ENCODE measurements at places on chromosomes 1 and 21. TPM values are rescaled to one million over a fixed set of nuclear protein-coding genes. Genes with fewer than 3 reads are reported as not detected.

DNA sequence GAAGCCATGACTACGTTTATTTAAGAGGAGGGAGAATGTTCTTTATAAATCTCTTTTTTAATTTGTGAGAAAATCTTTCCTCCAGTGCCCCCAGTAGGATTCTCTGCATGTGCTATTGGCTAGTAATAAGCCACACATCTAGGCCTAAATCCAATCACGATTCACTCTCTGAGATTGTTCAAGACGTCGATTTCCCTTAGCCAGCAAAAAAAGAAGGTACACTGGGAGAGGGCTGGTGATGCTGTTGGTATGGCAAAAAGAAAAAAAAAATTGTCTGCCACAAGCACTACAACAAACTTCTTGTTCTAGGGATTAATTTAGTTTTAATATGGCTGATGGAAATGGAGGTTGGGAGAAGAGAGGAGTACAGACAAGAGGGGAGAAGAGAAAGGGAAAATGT lies 130.5 kb upstream of the MROH9 start:
- DNase-seq, result no peak

DNA sequence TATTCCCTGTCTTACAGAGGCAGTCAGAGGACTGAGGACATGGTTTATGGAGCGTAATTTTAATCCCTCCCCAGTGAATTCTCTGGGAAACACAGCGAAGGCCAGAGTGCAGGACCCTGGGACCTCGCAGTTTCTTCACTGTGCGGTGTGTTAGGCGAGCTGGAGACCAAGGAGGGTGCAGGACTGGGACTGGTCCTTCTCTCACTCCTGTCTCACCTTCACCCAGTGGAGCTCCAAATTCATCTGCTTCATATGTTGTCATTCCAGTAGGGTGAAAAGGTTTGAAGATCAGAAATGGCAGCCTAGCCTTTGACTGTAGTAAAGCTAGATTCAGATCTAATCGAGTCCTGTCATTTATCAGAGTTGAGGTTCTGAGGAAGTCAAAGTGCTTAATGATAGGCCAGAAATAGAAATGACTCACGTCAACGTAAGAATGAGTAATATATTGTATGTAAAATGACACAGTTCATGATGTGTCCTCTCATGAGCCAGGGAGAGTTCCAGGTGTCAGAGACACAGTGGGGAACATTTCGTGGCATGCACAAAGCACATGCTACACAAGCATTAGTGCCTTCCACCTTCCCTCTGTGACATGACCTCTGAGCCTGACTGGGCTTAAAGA lies 647.5 kb downstream of the SMYD3 start:
- peak; percentile 63 for DNase-seq

DNA sequence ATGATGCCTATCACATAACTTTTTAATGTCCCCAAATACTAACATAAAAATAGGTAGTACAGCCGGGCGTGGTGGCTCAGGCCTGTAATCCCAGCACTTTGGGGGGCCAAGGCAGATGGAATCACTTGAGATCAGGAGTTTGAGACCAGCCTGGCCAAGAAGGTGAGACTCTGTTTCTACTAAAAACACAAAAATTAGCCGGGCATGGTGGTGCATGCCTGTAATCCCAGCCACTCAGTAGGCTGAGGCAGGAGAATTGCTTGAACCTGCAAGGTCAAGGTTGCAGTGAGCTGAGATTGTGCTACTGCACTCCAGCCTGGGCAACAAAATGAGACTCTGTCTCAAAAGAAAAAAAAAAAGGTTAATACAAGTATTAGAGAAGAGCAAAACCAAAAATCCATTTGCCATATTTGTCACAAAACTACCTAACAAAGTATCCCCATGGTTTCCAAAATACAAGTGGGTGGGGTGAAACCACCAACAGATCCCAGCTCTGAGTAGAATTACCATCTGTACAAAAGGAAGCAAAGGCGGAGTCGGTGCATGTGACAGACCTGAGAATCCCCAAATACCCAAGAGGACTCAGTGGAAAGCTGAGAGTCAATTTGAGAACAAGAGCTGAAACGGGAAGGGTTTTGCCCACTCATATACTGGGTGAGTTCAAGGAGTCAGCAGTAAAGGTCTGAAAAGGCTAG lies 113.2 kb downstream of the TOMM20 start:
- DNase-seq, result no peak

DNA sequence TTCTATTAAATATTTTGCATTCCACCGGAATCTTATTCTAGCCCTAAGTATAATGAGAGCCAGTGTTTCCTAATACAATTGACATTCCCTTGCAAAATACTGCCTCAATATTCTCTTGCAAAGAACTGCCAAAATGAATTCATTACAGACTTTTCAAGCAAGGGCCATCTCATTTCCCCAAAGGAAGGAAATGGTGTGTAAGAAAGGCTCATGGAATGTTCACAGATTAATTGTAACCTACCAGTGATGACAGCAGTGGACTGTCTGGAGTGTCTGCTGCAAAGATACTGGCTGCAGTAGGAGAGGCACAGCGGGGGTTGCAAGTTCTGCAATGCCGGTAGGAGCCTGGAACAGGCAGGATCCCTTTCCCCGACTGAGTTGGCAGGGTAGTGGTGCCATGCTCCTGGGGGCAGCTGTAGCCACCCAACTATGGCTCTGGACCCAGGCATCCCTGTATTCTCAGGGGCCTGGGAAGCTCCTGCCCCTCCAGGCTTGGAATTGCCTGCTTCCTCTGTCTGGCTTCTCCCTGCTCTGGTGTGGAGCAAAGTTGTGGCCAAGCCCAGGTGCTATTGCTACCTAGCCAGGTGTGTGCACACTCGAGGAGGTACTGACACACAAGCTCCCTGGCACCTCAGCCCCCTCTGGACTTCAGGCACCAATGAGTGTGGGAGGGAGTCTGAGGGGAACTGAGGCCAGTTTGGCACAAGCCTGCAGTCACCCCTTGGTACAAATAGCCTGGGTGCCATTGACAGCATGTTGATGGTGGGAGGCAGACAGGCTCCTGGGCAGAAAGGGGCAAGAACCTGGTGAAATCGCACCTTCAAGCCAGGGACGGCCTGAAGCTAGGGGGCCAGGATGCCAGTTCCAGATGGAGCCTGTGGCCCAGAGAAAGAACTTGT lies 1371.0 kb downstream of the KCNT2 start:
- DNase-seq, result no peak

GRCh38 chr1:40971966-40972365 lies 7.5 kb upstream of the CTPS1 start:
- DNase-seq, result no peak

- DNase-seq, result no peak
These were observed 13.8 kb upstream of the PTTG1IP start for GRCh38 chr21:44887126-44887806.

DNA sequence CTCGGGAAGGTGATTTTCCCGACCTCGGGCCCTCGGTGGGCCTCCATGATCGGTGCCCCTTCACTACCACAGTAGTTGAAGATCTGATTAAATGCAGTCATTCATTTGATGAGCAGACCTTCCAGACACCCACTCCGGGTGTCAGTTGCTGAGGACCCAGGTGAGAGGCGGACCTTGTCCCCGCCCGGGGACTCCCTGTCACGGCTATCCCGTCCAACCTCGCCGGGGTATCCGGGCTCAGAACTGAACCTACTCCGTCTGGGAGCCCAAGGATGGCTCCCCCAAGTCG lies 22.6 kb downstream of the RNU1-3 start:
- DNase-seq, result no peak

DNA sequence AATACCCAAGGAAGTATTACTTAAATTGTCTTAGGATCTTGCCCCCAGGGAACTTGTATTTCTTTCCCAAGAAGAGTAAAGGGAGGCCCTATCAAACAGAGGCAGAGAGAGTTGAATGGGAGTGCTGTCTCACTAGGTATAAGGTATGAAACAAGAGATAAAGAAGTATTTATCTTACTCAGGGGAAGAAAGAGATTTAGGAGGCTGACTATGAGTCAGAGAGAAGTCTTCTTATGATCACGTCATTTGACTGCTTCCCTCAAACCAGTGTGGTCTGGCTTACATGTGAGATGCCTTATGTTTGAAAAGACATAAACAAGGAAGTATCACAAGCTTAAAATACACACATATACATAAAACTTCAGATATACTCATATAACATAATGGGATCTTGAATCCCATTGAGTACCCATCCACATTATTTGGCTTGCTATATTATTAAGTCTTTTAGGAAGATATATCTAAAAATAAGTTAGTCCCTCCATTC lies 29.6 kb downstream of the DUSP10 start:
- DNase-seq, result peak; percentile 51

GRCh38 chr1:44275296-44275962 lies 62.2 kb downstream of the DMAP1 start:
- no peak for DNase-seq

GRCh38 chr1:4269330-4269729 lies 369.3 kb upstream of the C1orf174 start:
- no peak for DNase-seq

DNA sequence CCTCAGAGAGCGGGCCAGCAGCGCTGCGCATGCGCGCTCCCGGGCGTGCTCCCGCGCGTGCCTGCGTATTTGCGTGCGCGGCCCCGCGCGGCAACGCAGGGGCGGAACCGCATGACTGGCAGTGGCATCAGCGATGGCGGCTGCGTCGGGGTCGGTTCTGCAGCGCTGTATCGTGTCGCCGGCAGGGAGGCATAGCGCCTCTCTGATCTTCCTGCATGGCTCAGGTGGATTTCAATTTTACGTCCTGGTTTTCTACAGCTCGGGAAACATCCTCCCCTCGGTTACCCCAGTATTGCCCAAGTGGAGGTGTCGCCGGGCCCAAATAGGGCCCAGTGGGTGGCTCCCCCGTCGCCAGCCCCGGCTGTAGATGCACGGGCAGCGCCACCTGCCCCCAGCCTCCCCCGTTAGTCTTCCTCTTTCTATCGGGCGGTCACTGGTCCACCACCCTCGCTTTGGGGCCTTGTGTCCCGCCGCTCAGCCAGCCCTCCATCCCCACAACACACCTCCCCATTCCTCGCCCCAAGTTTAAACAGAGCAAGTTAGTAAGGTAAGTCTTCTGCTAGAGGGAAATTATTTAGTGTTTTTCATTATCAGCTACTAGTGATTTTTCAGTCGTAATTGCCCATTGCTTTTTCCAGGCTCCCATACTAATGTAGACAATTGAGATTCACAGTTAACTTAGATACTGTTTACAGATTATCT lies at the start of gene LYPLAL1:
Gene LYPLAL1 (plus strand): TSS at position 121 of the 702 bp plus-strand sequence. CDS start 13 bp downstream, at position 134.
- DNase-seq, result peak; percentile 93

GRCh38 chr1:17973694-17974093 lies 133.9 kb upstream of the IGSF21 start:
- no peak for DNase-seq

GRCh38 chr21:33870768-33871167 lies 44.8 kb downstream of the ATP5PO start:
- DNase-seq, result peak; percentile 22

DNA sequence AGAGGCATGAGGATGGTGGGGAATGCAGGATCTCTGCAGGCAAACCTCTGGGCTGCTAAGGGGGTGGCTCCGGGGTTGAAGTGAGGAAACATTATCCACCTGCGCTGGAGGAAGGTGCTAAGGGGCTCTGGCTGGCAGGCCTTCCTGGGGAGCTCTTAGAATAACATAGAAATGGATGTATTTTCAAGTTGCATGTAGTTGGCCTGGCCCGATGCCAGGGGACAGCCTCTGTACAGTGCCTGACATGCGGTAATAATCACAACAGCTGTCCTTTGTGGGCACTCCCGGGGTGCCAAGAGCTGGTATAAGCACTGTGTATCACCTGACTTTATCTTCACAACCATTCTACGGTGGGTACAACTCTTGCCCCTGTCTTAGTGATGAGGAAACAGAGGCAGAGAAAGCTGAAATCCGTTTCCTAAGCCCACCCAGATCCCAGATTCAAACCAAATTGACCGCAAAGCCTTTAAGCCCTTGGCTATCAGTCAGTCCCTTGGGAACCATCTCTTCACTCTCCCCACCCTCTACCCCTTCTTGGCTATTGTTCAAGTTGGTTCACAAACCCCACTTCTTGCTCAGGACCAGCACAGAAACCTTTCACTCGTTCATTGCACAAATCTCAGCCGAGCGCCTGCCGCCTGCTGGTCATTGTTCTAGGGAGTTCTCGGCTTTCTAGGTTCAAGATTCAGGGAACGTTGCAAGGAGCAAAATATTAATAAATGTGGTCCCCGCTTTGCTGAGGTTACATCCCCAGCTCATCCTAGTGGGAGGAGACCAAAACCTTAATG lies 30.9 kb downstream of the PADI4 start:
- no peak for DNase-seq

- no peak for DNase-seq
These were observed 10.9 kb downstream of the NR5A2 start for GRCh38 chr1:200038325-200038980.

DNA sequence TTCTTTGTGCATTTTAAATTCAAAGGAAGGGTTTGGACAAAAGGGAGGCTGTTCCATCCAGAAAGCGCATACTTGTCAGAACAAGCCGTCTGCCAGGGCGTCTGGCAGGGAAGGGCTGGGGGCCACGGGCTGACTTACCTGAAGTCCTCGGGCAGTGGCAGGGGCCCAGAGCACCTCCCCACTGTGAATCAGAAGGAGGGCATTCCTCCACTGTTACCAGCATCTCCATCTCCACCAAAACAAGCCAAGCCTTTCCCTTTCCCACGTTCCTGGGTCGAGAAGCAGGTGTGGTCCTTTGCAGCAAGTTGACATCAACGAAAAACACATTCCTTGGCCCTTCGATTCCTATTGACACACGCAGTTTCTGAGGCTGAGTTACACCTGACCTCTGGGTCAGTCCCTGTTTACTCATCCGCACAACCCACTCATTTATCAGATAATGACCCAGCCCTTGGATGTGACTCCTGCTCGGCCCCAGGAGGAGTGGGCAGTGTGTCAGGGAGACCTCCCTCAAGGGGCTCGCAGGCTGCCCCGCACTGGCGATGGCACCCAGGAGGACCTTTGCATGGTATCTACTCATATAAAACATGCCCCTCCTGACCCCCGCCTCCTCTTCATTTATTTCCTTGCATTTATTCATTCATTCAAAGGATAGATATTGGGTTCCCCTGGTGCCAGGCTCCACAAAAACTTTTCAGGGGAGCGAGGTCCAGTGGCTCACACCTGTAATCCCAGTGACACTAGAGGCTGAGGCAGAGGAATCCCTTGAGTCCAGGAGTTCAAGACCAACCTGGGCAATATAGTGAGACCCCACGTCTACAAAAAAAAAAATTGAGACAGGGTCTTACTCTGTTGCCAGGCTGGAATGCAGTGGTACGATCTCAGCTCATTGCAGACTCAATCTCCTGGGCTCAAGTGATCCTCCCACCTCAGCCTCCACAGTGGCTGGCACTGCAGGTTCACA lies 60.2 kb downstream of the TOMM20 start:
- DNase-seq, result peak; percentile 99

GRCh38 chr21:26391166-26391565 lies 181.9 kb downstream of the CYYR1 start:
- no peak for DNase-seq

- no peak for DNase-seq
These were observed 41.2 kb upstream of the B3GALNT2 start for GRCh38 chr1:235545292-235545930.

The CR2 gene
- not detected for total RNA-seq

The PPP1R12B gene
- 33.8 TPM for total RNA-seq

The FCRL2 gene
- total RNA-seq, result not detected

The ODF2L gene
- total RNA-seq, result 35.5 TPM

The C21orf58 gene
- total RNA-seq, result 7.8 TPM

The TRIM67 gene
- total RNA-seq, result not detected

The HORMAD1 gene
- not detected for total RNA-seq

The DMRTA2 gene
- total RNA-seq, result not detected

The PRDM16 gene
- total RNA-seq, result not detected

The RGS8 gene
- not detected for total RNA-seq

The FAM43B gene
- total RNA-seq, result not detected

The CR1L gene
- total RNA-seq, result not detected

The TCEA3 gene
- 1.5 TPM for total RNA-seq

Data from MCF 10A (cell line).